ENCODE measurements at places on chromosomes 12 and 14.

DNA sequence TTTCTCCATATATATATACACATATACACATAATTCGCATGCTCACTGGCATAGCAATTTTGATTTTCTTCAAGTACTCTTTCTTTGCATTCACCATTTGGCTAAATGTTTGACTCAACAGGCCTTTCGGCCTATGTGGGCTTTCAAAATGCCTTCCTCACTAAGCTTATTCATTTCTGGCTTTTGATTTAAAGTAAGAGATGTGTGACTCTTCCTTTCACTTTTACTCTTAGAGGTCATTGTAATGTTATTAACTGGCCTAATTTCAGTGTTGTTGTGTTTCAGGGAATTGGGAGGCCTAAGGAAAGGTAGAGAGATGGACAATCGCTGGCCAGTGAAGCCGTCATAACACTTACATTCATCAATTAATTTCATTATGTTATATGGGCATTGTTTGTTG is 14.5 kb upstream of the KLRD1 start:
- no peaks in the 10 kb centered on the region for H3K27me3 ChIP-seq
- H3K4me1 ChIP-seq, result no peaks in the 10 kb centered on the region
- no peak for DNase-seq
- no peak overlapping the region for H3K27ac ChIP-seq
- H3K36me3 ChIP-seq, result no peaks in the 10 kb centered on the region
- no peak overlapping the region for H3K4me3 ChIP-seq

- H3K4me3 ChIP-seq, result no peak overlapping the region
- no peaks in the 10 kb centered on the region for H3K27me3 ChIP-seq
- H3K27ac ChIP-seq, result no peak overlapping the region
- H3K36me3 ChIP-seq, result peaks cover 2% of the 10 kb centered on the region
Observed at GRCh38 chr14:50477760-50478159, 54.6 kb downstream of the MAP4K5 start.

- H3K27me3 ChIP-seq, result no peaks in the 10 kb centered on the region
- no peak overlapping the region for H3K4me3 ChIP-seq
- H3K27ac ChIP-seq, result no peak overlapping the region
- H3K4me1 ChIP-seq, result peaks cover 11% of the 10 kb centered on the region
- DNase-seq, result no peak
Observed at GRCh38 chr14:74735125-74735524, 22.2 kb downstream of the FCF1 start.

DNA sequence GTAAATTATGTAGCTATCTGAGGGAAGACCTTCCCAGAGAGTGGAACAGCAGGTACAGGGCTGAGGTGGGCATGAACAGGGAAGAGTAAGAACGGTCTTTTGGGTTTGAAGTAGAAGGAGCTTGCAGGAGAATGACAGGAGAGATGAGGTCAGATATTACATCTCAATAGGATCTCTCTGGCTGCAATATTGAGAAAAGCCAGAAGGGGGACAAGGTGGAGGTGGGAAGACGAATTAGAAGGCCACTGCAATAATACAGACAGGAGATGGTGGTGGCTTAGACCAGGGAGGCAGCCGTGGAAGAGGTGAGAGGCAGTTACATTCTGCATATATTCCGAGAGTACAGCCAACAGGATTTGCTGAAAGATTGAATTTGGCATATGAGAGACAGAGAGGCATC is 310.2 kb downstream of the APAF1 start:
- H3K27me3 ChIP-seq, result no peaks in the 10 kb centered on the region
- no peak overlapping the region for H3K27ac ChIP-seq

DNA sequence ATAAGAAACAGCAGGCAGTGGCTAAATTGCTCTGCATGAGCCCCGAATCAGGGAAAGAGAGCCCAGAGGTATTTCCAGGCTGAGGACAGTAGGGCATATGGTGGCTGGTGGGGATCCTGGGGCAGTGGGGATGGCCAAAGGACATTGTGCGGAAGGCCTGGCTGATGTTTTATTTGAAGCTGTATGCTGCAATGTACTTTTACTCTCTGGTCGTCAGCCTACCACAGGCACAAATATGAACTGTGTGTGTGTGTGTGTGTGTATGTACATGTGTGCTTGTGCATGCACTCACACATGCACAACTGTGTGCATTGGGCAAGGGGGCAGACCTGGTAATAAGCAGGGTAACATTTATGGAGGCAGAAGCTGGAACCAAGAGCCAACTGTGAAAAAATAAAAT is 74.7 kb upstream of the GZMB start:
- DNase-seq, result no peak
- H3K27ac ChIP-seq, result no peak overlapping the region
- H3K36me3 ChIP-seq, result no peaks in the 10 kb centered on the region
- H3K27me3 ChIP-seq, result no peaks in the 10 kb centered on the region

DNA sequence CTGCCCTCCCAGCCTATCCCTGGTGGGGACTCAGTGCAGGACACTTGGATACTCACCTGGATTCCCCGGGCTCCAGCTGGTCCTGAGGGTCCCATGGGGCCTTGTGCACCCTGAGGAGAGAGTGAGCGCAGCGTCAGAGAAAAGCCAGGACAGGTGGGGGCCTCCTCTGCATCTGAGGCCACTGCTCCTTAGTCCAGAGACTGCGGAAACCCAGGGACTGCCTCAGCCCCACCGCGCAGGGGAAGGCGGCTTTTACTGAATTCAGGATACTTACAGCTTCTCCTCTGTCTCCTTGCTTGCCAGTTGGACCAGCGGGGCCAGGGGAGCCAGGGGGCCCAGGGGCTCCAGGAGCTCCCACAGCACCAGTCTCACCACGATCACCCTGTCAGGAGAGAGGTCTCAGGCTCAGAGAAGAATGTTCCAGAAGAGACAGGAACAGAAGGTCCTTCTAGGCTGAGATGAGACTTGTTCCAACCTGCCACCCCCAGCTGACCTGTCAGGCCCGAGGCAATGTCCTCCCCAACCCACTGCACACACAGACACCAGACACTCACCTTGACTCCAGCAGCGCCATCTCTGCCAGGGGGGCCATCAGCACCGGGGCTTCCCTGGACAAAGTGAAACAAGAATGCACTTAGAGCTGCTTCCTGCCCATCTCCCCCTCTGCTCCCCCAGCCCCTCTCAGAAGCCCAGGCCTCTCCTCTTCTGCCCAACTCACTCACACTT is 13.8 kb downstream of the TMEM106C start:
- H3K27me3 ChIP-seq, result no peaks in the 10 kb centered on the region
- no peaks in the 10 kb centered on the region for H3K36me3 ChIP-seq
- no peak overlapping the region for H3K27ac ChIP-seq
- no peak for DNase-seq
- H3K4me1 ChIP-seq, result no peaks in the 10 kb centered on the region

GRCh38 chr14:34229140-34229539 is 232.9 kb downstream of the SPTSSA start:
- H3K27me3 ChIP-seq, result no peaks in the 10 kb centered on the region
- H3K36me3 ChIP-seq, result no peaks in the 10 kb centered on the region
- no peak overlapping the region for H3K4me3 ChIP-seq
- H3K4me1 ChIP-seq, result no peaks in the 10 kb centered on the region
- no peak overlapping the region for H3K27ac ChIP-seq

DNA sequence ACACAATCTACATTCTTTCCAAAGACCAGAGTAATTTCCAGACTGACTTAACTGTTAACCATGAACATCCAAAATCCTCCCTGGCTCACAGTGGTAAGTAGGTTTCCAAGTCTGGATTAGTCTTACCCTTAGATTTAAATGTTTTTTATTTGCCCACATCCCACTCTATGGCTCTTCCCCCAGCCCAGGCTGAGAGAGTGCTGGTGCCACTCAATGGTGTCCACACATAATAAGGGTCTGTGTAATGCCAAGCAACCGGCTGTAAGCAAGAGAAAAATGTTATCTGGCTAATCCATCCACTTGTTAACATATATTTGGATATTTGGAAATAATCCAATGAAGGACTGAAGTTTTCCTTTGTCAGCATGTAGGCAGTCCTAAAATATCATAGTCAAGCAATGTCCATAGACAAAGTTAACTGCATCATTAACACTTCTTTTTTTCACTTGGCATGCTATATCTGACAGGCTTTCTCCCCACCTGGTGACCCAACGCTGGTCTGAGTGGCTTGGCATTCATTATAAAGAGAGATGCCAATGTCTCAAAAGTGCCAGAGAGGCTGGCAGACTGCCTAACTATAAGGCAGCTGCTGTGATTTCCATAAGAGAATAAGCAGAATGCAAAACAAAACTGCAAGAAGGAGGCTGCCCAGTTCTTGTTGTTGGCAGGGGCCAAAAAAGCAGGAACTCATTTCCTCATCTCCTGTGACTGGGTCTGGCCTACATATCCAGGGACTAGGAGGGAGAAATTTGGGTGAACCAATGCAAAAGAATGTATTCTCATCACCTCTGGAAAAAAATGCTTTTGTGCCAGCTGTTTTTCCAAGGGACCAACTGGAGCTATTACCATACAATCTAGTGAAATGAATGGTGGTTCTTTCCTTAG is 13.9 kb upstream of the HOXC13 start:
- DNase-seq, result no peak
- no peak overlapping the region for H3K4me3 ChIP-seq
- H3K4me1 ChIP-seq, result peaks cover 5% of the 10 kb centered on the region
- H3K27ac ChIP-seq, result no peak overlapping the region
- H3K36me3 ChIP-seq, result no peaks in the 10 kb centered on the region

- no peaks in the 10 kb centered on the region for H3K27me3 ChIP-seq
- no peaks in the 10 kb centered on the region for H3K36me3 ChIP-seq
- H3K4me1 ChIP-seq, result no peaks in the 10 kb centered on the region
- H3K4me3 ChIP-seq, result no peak overlapping the region
Observed at GRCh38 chr14:19902409-19902808, 18.0 kb upstream of the OR4K5 start.

DNA sequence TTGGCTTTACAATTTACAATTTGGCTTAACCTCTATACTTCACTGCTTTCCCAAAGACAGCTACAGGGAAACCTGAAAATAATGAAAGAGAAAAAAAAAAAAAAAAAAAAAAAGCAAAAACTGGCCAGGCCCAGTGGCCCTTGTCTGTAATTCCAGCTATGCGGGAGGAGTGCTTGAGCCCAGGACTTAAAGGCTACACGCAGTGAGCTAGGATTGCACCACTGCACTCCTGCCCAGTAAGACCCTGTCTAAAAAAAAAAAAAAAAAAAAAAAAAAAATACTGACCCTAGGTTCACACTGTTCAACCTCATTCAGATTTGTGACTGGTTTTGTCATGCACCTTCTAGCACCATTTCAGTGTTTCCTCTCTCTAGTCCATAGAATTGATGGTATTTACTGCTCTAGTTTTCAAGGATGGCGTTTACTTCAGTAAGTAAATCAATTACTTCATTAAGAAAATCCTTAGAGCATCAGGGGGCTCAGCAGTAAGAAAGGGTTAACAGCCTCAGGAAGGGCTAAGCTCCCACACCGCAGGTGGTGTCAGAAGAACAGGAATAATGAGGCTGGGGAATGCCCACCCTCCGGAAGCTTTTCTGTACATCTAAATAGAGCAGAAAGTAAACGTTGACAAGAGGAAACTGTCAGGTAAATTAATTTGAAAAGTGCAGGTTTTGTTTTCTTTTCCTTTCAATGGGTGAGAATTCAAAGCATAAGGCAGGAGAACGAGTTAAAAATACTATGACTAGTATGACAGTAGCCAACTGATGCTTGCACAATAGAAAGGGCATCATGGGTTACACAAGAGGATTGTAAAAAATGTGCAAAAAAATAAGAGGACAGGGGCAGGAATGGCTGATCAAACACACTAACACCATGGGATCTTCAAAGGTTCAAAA is 115.0 kb upstream of the MDM1 start:
- H3K36me3 ChIP-seq, result no peaks in the 10 kb centered on the region
- H3K27ac ChIP-seq, result no peak overlapping the region
- no peak for DNase-seq
- no peaks in the 10 kb centered on the region for H3K4me1 ChIP-seq
- H3K4me3 ChIP-seq, result no peak overlapping the region

GRCh38 chr14:72434856-72435255 is 459.0 kb downstream of the DPF3 start:
- no peaks in the 10 kb centered on the region for H3K4me1 ChIP-seq
- DNase-seq, result no peak
- no peaks in the 10 kb centered on the region for H3K36me3 ChIP-seq

GRCh38 chr14:91390165-91390778 is 27.3 kb downstream of the CCDC88C start:
- H3K36me3 ChIP-seq, result no peaks in the 10 kb centered on the region
- no peaks in the 10 kb centered on the region for H3K27me3 ChIP-seq
- peaks cover 27% of the 10 kb centered on the region for H3K4me1 ChIP-seq
- no peak overlapping the region for H3K4me3 ChIP-seq

DNA sequence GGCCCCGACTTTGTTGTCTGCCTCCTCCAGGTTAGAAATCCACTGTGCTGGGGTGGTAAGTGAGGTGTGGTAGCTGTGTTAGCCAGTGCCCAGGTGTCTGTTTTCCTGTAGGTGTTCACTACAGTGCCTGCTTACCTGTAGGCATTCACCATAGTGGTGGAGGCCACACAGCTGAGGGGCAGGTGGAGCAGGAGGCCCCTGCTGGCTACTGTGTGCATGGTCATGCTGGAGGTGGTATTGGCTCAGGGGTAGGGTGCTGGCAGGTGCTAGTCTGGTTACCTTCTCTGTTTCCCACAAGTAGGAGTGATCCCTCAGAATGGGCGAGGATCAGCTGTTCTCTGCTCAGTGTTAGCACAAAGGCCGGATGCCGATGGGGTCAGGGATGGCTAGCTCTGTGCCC is 217.3 kb downstream of the SYT10 start:
- H3K27me3 ChIP-seq, result no peaks in the 10 kb centered on the region
- no peaks in the 10 kb centered on the region for H3K4me1 ChIP-seq
- H3K36me3 ChIP-seq, result no peaks in the 10 kb centered on the region

DNA sequence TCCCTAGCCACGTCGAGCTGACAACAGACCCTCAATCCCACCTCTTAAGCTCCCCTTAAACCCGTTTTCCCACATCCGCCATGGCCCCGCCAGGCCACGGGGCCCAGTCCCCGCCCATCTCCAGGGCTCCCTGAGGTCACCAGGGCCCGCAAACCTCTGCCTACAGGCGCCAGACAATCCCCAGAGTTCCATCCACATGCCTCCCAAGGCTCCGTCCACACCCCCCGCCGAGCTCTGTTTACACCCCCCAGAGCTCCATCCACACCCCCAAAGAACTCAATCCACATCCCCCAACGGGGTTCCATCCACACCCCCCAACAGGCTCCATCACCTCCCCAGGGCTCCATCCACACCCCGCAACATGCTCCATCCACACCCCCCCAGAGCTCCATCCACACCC is 9.2 kb downstream of the JAG2 start:
- no peaks in the 10 kb centered on the region for H3K36me3 ChIP-seq
- H3K27me3 ChIP-seq, result no peaks in the 10 kb centered on the region
- DNase-seq, result no peak
